Activated CD4-positive, alpha-beta T cell treated with anti-CD3 and anti-CD28 coated beads for 24 hours (primary cell): ENCODE measurements at places on chromosomes 11 and 22.

DNA sequence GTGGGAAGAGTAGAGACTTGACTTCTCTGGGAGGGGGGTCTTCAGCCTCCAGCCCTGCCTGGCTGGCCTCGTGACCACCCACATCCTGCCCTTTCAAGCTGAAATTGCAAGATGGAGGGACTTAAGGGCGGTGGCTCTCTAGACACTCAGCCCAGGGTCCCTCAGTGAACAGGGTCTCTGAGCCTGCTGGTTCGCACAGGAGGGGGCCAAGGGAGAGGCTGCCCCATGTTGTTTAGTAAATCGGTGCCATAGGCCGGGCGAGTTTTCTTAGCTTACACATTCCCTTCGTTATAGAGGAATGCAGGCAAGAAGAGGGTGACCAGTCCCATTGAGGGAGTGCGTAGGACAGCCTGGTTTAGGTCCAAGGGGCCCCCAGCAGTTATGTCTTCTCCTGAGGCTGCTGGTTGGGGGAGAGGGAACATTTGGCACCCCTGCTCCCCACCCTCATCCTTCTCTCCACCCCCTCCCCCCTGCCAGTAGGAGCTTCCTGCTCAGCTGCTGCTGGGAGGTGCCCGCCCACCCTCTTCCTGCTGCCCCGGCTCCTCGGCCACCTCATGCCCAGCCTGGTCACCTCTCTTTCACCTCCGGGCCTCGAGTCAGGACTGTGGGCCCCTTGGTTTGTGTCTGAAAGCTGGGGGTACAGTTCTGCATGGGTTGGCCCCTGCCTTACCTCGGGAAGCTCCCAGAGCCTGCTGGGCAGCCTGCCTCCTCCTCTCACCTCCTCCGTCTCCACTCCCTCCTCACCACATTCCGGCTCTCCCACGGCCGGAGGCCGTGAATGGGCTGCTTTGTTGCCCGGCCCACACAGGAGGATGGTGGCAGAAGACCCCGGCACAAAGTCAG lies 3.9 kb downstream of the FRMD8 start:
- no peak for DNase-seq

GRCh38 chr22:41512421-41513194 lies 31.7 kb downstream of the POLR3H start:
- no peak for DNase-seq

- DNase-seq: no peak
These were observed 44.4 kb upstream of the CARD18 start for GRCh38 chr11:105183987-105184386.

DNA sequence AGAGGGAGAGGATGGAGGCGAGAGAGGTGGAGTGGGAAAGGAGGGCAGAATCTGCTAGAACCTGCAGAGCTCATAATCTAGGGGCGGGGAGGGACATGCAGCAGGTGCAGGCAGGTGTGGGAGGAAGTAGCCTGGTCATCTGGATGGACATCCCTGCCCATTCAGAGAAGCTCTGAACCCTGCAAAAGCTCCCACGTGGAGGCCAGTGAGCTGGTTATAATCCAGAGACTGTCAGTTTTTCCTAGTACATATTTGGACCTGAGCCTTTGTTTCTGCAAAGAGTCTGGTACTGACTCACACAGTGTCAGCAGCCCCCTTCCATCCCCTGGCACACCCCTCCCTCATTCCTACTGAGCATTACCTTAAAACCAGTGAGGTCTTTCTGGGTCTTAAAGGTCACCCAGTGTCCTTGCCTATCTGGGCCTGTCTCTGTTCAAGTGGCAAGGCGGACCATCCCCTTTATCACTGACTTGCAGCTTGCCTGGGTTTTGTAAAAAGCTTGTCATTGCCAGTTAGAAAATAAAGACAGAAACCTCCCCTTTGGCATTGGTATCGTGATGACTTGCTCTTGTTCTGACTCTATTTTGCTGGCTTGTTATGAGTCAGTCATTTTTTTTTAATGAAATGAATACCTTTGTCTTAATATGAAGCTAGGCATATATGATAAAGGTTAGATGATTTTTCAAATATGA lies 26.1 kb downstream of the PTPRJ start:
- DNase-seq: no peak

GRCh38 chr22:22110548-22111266 lies 128.1 kb upstream of the TOP3B start:
- DNase-seq: no peak
